ENCODE measurements at places on chromosomes 11 and 22.

DNA sequence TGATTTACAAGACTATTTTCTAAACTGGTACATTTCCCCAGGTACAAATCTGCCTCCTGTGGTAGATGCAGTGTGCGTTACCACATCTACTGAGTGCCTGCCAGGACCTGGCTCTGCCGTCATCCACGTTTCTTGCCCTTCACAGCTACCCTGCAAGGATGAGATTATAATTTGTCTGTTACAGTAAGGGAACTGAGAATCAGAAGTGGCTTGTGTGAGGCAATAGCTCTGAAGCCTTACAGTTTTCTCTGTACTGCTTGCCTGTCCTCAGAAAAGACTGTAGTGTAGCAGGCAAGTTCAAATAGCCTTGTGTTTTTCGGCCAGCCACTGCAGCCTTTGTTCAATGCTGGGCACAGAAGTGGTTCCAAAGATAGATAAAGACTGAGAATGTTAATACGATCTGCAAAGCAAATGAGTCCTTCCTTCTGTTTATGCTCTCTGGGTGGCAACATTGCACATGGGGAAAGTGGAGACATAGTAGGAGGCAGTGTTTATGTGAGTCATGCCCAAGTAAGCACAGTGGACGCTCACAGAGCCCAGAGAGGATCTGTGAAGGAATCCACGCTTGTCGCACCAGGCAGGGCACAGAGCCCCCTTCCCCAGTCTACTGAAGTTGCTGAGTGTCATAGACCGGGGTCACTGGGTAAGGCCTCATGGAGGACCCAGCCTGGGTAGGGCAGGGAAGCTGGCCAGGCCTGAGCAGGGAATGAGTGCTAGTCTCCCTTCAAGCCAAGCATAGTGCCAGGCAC is 49.1 kb downstream of the MICAL2 start:
- DNase-seq, result no peak

- no peak for DNase-seq
These were observed 93.5 kb downstream of the PDHX start for GRCh38 chr11:35009944-35010342.

GRCh38 chr22:36022162-36022561 is 6.5 kb downstream of the RBFOX2 start:
- DNase-seq, result no peak

GRCh38 chr11:72712168-72712751 is 38.0 kb upstream of the PDE2A start:
- DNase-seq, result no peak

GRCh38 chr22:36867695-36868094 is 6.9 kb downstream of the NCF4 start:
- no peak for DNase-seq

- DNase-seq, result no peak
These were observed 52.2 kb downstream of the PRDM10 start for GRCh38 chr11:129950101-129951091.

- no peak for DNase-seq
These were observed 157.0 kb downstream of the MN1 start for GRCh38 chr22:27644566-27644965.

DNA sequence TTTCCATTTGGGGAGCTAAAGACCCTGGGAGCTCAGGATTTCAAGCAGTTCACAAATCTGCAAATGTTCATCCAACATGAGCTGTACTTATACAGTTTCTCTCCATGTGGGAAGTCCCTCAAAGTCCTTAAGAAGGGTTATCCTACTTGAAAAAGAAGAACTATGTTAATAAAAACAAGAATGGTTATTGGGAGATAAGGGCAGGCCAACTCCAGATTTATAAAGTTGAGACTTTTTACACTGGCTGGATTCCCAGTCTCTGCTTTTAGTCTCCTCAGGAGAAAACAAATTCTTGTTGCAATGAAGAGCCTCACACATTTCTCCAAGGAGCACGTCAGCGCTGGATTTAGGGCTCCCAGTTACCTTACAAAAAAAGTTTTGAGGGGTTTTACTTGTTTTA is 34.2 kb upstream of the CTTN start:
- DNase-seq, result no peak

- no peak for DNase-seq
These were observed 356 bp upstream of the TTC12 start for GRCh38 chr11:113314065-113314388.

- DNase-seq, result no peak
These were observed 6.0 kb upstream of the ACR start for GRCh38 chr22:50731811-50732624.

GRCh38 chr22:24125941-24126340 is 55.3 kb upstream of the SUSD2 start:
- no peak for DNase-seq

DNA sequence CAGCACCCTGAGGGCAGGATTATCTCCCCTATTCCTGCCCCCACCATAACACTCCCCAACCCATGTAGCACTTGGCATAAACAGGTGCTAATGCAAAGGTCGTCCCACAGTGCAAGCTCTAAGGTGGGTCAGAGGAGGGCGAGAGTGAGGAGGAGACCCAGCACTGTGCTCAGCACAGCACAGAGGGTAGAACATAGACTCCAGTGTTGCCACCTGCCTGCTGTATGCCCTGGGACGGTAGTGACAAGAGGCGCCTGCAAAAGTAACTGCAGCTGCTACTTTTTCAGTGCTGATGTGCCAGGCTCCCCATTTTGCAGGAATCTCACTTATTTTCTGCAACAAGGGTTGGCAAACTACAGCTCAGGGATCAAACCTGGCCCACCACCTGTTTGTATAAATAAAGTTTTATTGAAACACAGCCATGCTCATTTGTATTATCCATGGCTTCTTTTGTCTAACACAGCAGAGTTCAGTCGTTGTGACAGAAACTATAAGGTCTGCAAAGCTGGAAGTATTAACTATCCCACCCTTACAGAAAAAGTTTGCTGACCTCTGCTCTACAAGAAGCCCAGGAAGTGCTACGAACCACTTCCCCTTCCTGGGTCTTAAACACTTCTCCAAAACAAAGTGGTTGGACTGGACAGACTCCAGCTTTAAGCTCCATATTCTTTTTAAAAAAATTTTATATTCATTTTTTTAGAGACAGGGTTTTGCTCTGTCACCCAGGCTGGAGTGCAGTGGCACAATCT is 16.9 kb upstream of the CDC42BPG start:
- no peak for DNase-seq

GRCh38 chr22:43693249-43693648 is 118.9 kb downstream of the EFCAB6 start:
- no peak for DNase-seq

- DNase-seq, result no peak
These were observed 53.7 kb downstream of the TIMP3 start for GRCh38 chr22:32855045-32855756.

DNA sequence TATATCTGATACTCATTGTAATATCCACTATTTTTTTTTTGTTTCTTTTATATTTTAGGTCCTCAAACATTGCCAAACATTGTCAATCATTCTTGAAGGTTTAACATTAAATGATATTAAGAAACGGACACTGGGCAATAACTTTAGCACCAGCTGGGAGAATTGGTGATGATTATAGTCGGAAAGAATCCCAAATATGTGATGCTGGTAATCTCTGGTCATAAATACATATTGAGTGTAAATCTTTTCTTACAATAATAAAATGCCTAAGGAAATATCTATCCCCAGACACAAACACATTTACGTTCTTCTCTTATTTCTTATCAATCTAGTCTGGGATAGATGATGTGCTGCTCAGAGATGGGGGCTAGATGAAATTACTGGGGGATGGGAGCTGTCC is 25.2 kb downstream of the OR51E2 start:
- peak; percentile 12 for DNase-seq

Data from mesendoderm (in vitro differentiated cells).